Activated naive CD4-positive, alpha-beta T cell (primary cell): ENCODE measurements at places on chromosomes 3 and 15.

- DNase-seq = no peak
Measured at GRCh38 chr3:38600551-38600950, 48.9 kb downstream of the SCN5A start.

DNA sequence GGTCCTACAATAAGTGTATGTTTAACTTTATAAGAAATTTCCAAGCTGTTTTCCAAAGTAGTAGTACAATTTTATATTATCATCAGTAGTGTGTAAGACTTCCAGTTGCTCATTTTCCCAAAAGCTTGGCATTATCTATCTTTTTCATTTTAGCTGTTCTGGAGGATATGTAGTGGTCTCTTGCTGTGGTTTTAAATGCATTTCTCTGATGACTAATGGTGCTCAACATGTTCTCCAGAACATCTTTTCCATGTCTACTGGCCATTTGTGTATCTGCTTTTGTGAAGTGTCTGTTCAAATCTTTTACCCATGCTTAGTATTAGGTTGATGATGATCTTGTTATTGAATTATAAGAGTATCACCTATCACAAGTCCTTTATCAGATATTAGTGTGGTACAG, 13.3 kb downstream of the BCL2A1 start:
- no peak for DNase-seq

GRCh38 chr3:172063456-172064432, 24.4 kb downstream of the FNDC3B start:
- DNase-seq = no peak

GRCh38 chr3:160665784-160666526, 11.0 kb upstream of the ARL14 start:
- no peak for DNase-seq

DNA sequence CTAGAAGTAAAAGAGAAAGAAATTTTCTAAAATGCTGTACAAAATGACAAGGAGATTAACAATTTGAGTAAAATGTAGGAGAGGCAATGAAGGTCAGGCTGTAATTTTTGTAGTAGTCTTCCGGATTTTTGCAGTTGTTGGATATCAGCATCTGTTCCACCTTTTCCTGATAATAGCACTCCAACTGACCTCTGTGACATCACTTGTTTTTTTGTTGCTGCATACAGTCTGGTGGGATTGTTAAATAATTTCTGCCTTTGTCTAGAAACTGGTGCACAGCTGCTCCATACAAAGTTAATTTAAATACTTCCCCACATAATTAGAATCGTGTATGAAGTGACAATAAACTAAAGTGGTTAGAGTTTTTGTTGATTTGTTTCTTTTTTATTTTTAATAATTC, 731.4 kb downstream of the PLOD2 start:
- DNase-seq = no peak

GRCh38 chr3:156483426-156483825, 71.5 kb downstream of the SSR3 start:
- no peak for DNase-seq

GRCh38 chr3:133447750-133448477, 48.1 kb downstream of the BFSP2 start:
- DNase-seq = no peak

GRCh38 chr3:14131134-14131533, 6.3 kb downstream of the TMEM43 start:
- DNase-seq = no peak

DNA sequence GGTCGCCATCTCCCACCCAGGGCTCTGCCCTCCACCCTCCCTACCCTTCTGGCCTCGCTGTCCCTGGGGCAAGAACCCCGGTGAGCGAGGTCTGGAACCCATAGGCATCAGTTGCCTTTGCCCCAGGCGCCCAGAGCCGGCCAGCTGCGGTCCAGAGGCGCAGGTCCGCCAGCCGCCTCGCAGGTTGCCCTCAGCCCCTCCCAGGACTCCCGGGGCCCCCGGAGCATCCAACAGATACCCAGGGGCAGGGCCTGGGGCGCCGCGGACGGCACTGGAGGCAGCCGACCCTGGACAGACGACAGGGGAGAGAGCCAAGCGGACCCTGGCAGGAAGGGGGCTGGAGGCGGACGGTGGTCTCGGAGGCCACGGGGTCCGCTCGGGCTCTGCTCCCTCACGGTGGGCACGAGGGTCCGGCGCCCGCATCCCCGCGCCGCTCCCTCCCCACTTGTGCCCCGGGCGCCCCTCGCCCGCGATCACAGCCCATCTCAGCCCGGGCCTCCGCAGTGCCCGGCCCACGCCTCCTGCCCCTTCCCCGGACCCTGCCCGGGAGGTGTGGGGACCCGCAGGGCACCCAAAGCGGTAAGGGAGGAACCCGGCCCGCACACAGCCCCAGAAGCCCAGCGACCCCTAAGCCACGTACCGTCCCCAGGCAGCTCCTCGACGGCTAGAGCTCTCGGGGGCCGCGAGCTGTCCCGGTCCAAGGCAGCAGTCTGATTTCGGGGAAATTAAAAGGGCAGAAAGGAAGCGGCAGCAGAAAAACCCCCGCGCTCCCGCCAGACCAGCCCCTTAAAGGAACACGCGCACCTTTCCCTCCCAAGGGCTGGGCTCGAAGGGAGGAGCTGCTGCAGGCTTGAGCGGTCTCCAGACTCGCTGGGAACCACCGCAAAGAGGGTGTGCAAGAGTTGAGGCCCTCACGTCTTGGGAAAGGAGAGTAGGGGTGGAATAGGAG, at the start of gene HAPLN3:
TSS of gene HAPLN3 (minus strand) at position 726 of the 949 bp plus-strand sequence. CDS start 8,246 bp downstream, outside the sequence.
- DNase-seq = no peak

DNA sequence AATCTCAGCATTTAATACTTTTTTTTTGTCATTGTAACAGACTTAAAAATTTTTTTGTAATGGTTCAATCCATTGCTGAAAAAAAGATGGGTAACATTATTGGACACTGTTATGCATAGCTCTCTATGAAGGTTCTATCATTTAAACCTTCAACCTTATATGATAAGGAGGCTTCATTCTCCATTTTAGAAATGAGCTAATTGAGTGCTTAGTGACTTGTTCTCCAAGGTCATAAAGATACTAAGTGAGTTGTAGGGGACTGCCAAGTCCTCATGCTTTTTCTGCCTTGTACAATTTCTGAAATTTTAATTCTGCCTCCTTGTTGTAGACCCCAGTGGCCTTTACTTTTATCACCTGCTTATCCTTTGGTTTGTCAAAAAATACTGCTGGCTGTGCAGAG, 56.7 kb downstream of the MGA start:
- no peak for DNase-seq

DNA sequence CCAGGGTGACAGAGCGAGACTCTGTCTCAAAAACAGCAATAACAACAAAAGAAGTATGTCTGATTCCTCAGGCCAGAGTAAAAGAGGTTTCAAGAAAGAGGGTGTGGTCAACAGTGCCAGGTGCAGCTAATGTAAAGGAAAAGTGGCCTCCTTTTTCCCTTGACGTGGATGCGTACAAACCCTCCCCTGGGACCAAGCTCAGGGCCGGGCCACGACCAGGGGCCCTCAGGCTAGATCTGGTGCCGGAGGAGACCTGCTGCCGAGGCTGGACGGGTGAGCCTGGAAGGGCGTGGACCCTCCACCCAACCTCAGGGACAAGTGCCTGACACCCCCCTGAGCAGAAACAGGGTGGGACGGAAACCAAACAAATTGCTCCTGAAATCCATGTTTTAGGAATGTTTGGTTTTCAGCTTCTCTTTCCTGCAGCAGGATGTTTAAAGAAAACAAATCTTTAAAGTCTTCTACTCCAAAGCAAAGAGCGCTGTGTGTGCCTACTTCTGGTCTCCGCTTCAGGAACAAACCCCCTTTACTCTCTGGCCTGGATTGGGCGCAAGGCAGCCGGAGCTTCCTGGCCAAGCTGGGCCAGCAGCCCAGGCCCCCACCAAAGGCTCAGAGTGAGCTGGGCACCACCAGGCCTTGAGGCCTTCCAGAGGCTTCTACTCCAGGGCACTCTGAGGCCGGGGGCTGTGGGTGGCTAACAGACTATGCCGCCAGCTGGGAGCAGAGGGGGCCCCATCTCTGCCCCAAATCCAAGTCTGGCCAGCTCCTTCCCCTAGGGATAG, 21.4 kb downstream of the ZDHHC19 start:
- no peak for DNase-seq

GRCh38 chr3:185479373-185479945, 19.4 kb downstream of the TMEM41A start:
- no peak for DNase-seq

- no peak for DNase-seq
Measured at GRCh38 chr15:34714476-34715121, 40.2 kb downstream of the GJD2 start.

DNA sequence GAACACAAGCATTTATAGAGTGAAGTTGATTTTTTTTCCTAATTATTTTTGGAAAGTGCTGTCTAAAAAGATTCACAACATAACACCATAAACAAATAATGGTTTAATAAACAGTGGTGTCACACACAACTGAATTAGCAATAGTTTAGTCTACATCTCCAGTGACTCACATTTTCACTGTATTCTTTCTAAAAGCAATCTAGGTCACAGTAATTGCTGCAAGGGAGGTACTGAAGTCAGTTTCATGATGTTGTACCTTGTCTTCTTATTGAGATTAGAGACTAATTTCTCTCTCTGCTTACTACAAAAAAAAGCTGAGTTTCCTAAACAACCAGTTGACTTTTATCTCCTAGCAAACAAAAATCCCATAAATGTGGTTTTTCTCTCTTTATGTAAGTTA, 29.6 kb downstream of the PLSCR4 start:
- no peak for DNase-seq

- DNase-seq = no peak
Measured at GRCh38 chr3:192917028-192917403, 640 bp downstream of the MB21D2 start.

GRCh38 chr3:148554367-148554766, 143.3 kb upstream of the AGTR1 start:
- DNase-seq = no peak

DNA sequence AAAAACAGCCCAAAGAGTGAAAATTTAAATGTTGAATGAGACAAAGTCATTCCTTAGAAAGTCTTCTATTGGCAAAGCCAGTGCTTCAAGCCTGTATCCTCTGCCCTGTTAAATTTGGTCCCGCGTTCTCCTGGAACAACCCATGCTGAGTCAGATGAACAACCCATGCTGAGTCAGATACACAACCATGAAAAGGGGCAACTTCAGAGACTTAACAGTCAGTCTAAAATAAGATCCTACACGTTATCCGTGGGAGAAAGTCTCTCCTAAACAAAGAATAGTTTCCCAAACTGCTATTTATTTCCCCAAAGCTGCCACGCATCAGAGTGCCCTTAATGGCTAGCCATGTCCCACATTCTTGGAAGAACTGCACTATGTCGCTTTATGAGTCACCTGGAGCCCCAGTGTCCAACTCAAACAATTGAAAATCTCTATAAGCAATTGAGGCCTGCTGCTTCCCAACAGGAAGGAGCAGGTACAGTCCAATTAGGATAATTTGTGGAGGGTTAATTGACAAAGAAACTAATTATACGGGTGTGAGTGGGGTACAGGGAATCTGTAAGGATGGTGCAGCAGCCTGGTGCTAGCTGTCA, 66.1 kb downstream of the WHAMM start:
- DNase-seq = no peak

DNA sequence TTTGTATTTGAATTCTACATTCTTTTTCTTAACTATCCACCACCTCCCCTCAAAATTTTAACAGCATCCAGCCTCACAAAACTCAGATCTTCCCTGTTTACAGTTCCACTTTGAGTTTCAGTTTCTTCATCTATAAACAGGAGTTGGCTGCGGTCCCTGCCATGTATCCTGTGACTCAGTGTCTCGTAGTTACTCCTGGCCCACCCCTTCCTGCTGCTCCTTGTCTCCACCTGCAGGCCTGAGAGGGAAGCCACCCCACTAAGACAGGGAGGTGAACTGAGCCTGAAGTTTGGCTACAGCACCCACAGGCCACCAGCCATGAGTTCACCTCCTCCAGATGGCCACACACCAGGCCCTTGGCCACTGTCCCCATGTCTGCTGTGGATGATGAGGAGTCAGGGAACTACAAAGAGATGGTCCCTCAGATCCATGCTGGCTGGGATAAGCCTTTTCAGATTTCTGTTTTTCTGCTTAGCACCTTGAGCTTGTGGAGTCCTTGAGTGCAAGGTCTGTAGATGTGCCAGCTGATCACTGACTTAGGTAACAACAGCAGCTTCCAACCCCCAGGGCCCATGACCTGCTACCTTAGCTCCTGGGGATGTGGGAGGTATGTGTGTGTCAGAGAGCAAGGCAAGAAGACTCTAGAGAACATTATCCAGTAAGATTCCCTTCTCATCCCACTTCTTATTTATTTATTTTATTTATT, 37.5 kb downstream of the CD86 start:
- no peak for DNase-seq

- no peak for DNase-seq
Measured at GRCh38 chr3:126528800-126529541, 5.0 kb downstream of the CHST13 start.

DNA sequence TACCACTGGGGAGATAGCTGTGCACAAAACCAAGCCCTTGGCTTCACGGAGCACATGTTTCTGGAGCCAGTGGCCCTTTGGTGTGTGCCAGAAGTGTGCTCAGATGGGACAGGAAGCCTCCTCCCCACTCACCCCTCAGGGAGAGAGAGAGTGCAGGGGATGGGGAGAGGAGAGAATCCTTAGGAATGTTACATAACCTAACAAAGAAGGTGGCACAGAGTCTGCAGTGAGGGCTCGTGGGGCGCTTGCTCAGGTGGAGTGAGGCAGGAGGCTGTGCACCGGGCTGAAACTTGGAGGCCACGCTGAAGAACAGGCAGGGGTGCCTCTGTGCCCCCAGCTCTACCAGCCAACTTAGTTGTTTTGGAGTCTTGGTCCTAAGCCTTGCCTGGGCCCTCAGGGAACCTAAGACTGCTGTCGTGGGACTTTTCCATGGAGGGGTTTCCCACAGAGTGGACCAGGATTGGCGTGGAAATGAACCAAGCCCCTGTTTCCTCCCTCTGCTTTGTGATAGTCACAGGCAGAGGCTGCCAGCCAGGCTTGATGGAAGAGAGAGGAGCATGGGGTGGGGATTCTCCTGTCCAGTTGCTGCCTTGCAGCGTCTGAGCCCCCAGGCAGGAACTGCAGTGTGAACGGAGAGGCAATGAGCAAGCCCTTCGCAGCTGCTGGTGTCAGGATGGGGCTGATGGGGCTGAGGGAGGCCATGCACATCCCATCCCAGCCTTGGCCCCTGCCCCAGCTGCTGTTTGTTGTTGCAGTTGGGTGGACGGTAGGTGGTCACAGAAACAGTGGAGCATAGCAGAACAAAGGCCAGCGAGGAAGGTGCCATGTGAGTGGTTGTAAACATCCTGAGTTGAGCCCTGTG, 32.7 kb downstream of the PDIA5 start:
- no peak for DNase-seq

- no peak for DNase-seq
Measured at GRCh38 chr15:82846621-82847020, 37.2 kb downstream of the WHAMM start.

GRCh38 chr3:120177707-120178306, 83.6 kb upstream of the GSK3B start:
- no peak for DNase-seq
